ENCODE measurements at places on chromosomes 7 and 10.
A peak's percentile ranks its signal among the peaks of the same experiment; 100 is the strongest.

DNA sequence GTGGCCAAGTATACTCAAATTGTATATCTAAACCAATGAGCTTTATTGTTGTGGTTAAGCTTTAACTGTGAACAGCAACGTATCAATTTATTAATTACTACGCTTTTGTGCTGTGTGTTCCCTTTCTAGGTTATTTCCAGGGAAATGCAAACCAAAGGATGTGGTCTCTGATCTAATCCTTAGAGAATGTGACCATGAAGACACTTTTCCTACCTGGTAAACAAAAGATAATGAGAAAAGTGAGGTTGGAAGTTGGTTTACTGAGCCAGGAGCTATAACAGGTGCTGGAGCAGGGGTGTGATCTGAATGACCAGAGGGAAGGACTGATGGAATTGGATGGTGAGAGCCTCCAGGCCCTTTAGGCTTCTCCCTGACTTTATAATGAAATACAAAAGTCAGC is 25.4 kb upstream of the CALU start:
- peaks cover 27% of the 10 kb centered on the region for H3K27me3 ChIP-seq
- H3K36me3 ChIP-seq, result no peaks in the 10 kb centered on the region
- no peak overlapping the region for H3K27ac ChIP-seq

- DNase-seq, result peak; percentile 44
- H3K36me3 ChIP-seq, result no peaks in the 10 kb centered on the region
- no peak overlapping the region for H3K27ac ChIP-seq
- no peak overlapping the region for H3K4me3 ChIP-seq
- H3K27me3 ChIP-seq, result no peaks in the 10 kb centered on the region
Measured at GRCh38 chr10:131786756-131787605, 113.8 kb upstream of the PPP2R2D start.

GRCh38 chr7:140069298-140069949 is 6.7 kb upstream of the PARP12 start:
- peaks cover 5% of the 10 kb centered on the region for H3K27me3 ChIP-seq
- H3K27ac ChIP-seq, result no peak overlapping the region
- H3K36me3 ChIP-seq, result peaks cover 16% of the 10 kb centered on the region
- DNase-seq, result no peak
- peaks cover 7% of the 10 kb centered on the region for H3K4me1 ChIP-seq

- peaks cover 5% of the 10 kb centered on the region for H3K27me3 ChIP-seq
- H3K4me3 ChIP-seq, result no peak overlapping the region
- H3K4me1 ChIP-seq, result no peaks in the 10 kb centered on the region
- no peak overlapping the region for H3K27ac ChIP-seq
- DNase-seq, result no peak
- H3K36me3 ChIP-seq, result no peaks in the 10 kb centered on the region
Measured at GRCh38 chr7:155825336-155825735, 13.1 kb upstream of the SHH start.

DNA sequence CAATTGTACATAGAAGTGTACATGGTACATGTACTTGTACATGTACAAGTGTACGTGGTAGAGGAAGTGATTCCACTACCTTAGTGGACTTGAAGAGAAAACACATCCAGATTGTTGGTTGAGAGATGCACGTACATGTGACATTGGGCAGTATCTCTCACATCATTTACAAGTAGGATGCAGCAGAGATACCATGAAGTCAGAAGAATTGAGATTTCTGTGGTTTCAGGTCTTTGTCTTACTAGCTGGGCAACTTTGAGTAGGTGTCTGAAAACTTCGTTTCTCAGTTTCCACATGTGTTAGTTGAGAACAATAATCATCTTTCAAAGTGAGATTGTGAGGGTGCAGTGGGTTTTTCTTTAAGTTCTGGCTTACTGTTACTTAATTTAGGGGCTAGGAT is 21.5 kb downstream of the CLDN12 start:
- H3K4me3 ChIP-seq, result no peak overlapping the region
- H3K27ac ChIP-seq, result no peak overlapping the region
- no peaks in the 10 kb centered on the region for H3K36me3 ChIP-seq
- DNase-seq, result no peak

- peaks cover 5% of the 10 kb centered on the region for H3K27me3 ChIP-seq
- no peak for DNase-seq
- no peaks in the 10 kb centered on the region for H3K36me3 ChIP-seq
- no peak overlapping the region for H3K4me3 ChIP-seq
- no peak overlapping the region for H3K27ac ChIP-seq
Measured at GRCh38 chr10:43879742-43880141, 231.1 kb upstream of the ZNF32 start.

GRCh38 chr7:55177068-55177530 is 158.3 kb downstream of the EGFR start:
- H3K4me1 ChIP-seq, result no peaks in the 10 kb centered on the region
- no peak overlapping the region for H3K4me3 ChIP-seq
- H3K36me3 ChIP-seq, result no peaks in the 10 kb centered on the region
- no peak overlapping the region for H3K27ac ChIP-seq
- no peaks in the 10 kb centered on the region for H3K27me3 ChIP-seq

GRCh38 chr10:13347043-13347499 is 1.0 kb downstream of the SEPHS1 start:
- peak overlapping the region; percentile 81 for H3K4me3 ChIP-seq
- H3K27me3 ChIP-seq, result no peaks in the 10 kb centered on the region
- peaks cover 53% of the 10 kb centered on the region for H3K4me1 ChIP-seq
- H3K27ac ChIP-seq, result peak overlapping the region; percentile 82
- DNase-seq, result no peak

DNA sequence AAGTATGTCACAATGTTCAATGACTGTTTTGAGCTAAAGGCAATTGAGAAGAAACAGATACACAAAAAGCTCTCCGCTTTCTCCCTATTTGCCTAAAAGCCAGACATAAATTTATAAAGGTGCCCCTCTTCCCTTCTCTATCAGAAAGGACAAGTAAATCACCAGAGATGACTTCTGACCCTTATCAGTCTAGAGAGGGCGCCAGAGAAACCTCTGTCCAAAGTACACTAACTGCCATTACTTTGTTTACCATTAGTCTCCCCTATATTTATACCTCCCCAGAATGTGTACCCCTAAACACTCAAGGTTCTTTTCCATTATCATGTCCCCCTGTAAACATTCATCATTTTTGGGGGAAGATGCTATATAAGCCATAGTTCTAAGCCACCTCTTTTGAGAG is 49.3 kb downstream of the TPK1 start:
- DNase-seq, result peak; percentile 28
- no peak overlapping the region for H3K27ac ChIP-seq
- H3K4me3 ChIP-seq, result no peak overlapping the region
- H3K27me3 ChIP-seq, result no peaks in the 10 kb centered on the region

DNA sequence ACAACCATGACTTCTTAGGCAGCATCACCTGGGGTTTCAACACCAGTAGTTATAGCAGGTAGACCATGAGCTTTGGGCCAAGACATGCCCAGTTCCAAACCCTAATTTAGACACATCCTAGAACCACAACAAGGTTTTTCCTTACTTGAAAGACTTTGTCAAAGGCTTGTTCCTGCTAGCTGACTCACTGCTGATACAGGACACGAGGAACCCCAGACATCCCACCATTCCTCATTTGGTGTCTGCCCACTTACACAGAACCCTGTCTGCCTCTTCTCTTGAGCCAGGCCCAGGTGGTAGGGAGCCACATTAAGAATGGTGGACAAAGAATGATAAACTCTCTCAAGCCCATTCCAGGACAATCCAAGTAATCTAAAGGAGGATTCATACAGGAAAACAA is 109.0 kb downstream of the CCDC71L start:
- no peak overlapping the region for H3K4me3 ChIP-seq
- no peaks in the 10 kb centered on the region for H3K4me1 ChIP-seq
- no peak overlapping the region for H3K27ac ChIP-seq
- H3K27me3 ChIP-seq, result peaks cover 2% of the 10 kb centered on the region

DNA sequence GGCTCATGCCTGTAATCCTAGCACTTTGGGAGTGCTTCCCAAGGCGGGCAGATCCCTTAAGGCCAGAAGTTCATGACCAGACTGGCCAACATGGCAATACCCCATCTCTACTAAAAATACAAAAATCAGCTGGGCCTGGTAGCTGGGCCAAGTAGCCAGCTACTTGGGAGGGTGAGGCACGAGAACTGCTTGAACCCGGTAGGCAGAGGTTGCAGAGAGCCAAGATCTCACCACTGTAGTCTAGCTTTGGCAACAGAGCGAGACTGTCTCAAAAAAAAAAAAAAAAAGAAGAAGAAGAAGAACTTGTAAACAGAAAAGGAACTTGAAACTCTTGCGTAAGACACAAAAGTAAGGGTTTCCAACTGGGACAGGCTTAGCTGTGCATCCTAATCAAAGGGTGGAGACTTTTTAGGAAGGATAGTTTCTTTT is 5.6 kb upstream of the IFIT2 start:
- peak overlapping the region; percentile 32 for H3K4me3 ChIP-seq
- H3K27ac ChIP-seq, result peak overlapping the region; percentile 23
- H3K27me3 ChIP-seq, result peaks cover 3% of the 10 kb centered on the region
- peaks cover 13% of the 10 kb centered on the region for H3K36me3 ChIP-seq
- DNase-seq, result no peak

- H3K36me3 ChIP-seq, result no peaks in the 10 kb centered on the region
- no peaks in the 10 kb centered on the region for H3K27me3 ChIP-seq
- no peak overlapping the region for H3K27ac ChIP-seq
- H3K4me3 ChIP-seq, result no peak overlapping the region
- no peaks in the 10 kb centered on the region for H3K4me1 ChIP-seq
Measured at GRCh38 chr7:68401313-68401712, 1197.0 kb upstream of the AUTS2 start.

GRCh38 chr7:21023841-21024484 is 237.3 kb upstream of the SP8 start:
- H3K27me3 ChIP-seq, result no peaks in the 10 kb centered on the region
- no peak overlapping the region for H3K4me3 ChIP-seq
- no peak for DNase-seq
- no peaks in the 10 kb centered on the region for H3K36me3 ChIP-seq

- DNase-seq, result no peak
- no peaks in the 10 kb centered on the region for H3K36me3 ChIP-seq
- no peaks in the 10 kb centered on the region for H3K27me3 ChIP-seq
- no peaks in the 10 kb centered on the region for H3K4me1 ChIP-seq
Measured at GRCh38 chr10:34449836-34450235, 365.3 kb downstream of the PARD3 start.

DNA sequence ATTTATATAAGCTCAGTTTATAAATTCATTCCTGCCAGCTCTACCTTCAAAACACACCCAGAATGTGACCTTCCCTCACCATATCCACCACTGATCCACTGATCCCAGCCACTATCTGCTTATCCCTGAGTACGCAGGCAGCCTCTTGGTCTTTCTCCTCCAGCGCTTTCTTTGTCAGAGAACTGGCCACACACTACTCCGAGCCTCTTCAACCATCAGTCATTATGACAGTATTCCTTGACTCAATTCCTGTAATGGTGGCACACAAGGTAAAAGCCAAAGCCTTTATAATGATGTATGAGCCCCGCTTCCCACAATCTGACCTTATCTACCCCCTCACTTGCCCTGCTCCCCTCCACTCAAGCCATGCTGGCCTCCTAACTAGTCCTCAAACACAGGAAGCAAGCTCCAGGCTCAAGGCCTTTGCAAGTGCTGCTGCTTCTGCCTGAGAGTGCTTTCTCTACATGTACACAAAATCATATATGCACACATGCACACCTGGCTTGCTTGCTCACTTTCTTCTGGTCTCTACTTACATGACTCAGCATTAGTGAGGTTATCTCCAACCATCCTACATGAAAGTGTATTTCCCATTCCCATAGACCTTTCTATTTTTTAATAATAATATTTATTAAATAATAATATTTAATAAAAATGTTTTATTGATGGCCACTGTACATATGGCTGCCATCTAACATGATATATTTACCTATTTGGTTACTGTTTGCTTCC is 150.4 kb upstream of the FEZF1 start:
- no peaks in the 10 kb centered on the region for H3K27me3 ChIP-seq
- no peaks in the 10 kb centered on the region for H3K4me1 ChIP-seq
- H3K27ac ChIP-seq, result no peak overlapping the region
- H3K4me3 ChIP-seq, result no peak overlapping the region

DNA sequence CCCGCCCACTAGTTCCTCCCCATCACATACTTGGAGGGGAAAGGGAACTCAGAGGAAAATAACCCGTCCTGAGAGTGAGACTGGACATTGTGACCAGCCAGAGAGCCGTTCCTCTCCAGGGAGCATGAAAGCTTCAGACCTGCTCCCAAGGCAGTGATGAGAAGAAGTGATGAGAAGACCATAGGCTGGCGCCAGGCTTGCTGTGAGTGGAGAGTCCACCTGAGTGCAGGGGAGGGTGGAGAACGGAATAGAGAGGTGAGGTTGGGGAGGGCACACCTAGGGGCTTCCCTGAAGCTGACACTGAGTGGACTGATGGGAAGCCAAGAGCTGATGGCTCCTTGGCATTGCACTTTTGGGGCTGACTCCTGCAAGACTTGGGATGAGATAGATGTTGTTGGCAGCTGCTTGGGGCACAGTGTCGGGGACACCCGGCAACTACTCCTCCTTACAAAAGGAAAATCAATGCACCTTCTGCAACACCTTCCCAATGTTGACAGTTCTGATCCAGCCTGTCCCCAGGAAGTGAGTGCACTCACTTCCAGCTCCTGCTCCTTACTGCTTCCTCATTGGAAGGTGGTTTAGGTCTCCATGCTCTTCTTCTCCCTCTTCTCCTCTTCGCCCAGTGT is 79.4 kb downstream of the EMX2 start:
- peaks cover 7% of the 10 kb centered on the region for H3K27me3 ChIP-seq
- no peaks in the 10 kb centered on the region for H3K4me1 ChIP-seq
- no peak overlapping the region for H3K27ac ChIP-seq
- no peaks in the 10 kb centered on the region for H3K36me3 ChIP-seq
- no peak overlapping the region for H3K4me3 ChIP-seq
- DNase-seq, result no peak

GRCh38 chr7:129607471-129608120 is 3.9 kb upstream of the NRF1 start:
- H3K27ac ChIP-seq, result no peak overlapping the region
- H3K27me3 ChIP-seq, result no peaks in the 10 kb centered on the region
- peaks cover 28% of the 10 kb centered on the region for H3K4me1 ChIP-seq

DNA sequence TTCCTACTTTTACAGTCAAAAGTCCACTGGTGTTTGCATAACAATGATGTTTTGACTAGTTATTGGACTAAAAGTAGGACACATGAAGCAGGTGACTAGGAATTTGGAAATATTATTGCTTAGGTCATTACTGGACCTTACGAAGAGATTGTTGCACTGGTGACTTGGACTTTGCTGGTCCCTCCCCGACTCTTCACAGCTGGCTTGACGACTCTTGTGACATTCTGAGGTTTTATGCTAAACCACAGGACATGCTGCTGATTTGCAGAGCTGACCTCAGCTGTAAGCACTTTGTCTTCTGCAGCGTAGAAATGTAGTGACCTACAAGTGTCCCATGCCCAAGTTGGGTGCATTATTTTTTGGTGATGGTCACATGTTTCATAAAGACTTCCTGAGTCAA is 21.9 kb downstream of the PCBD1 start:
- peaks cover 12% of the 10 kb centered on the region for H3K4me1 ChIP-seq
- no peak overlapping the region for H3K27ac ChIP-seq
- peaks cover 6% of the 10 kb centered on the region for H3K36me3 ChIP-seq
- DNase-seq, result no peak
- H3K4me3 ChIP-seq, result no peak overlapping the region
- no peaks in the 10 kb centered on the region for H3K27me3 ChIP-seq

GRCh38 chr10:130740166-130740565 is 571.4 kb downstream of the TCERG1L start:
- no peak overlapping the region for H3K4me3 ChIP-seq
- no peak for DNase-seq
